ENCODE measurements at places on chromosomes 4 and X.

DNA sequence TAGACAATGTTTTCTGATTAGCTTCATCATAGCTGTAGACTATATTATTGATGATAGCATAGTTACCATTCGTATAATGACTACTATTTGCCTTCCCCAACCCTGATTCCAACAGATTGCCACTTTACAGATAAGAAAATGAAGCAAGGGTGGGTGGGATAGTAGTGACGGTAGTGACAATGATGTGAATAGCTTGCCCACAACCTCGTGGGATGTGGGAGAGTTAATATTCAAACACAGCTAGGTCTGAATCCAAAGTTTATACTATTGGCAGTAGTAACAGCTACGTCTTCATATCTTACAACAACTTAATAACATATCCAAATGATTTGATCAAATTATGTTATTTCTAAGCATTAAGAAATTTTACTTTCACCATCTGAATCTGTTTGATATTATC is 766.8 kb upstream of the FTHL17 start:
- DNase-seq, result no peak

DNA sequence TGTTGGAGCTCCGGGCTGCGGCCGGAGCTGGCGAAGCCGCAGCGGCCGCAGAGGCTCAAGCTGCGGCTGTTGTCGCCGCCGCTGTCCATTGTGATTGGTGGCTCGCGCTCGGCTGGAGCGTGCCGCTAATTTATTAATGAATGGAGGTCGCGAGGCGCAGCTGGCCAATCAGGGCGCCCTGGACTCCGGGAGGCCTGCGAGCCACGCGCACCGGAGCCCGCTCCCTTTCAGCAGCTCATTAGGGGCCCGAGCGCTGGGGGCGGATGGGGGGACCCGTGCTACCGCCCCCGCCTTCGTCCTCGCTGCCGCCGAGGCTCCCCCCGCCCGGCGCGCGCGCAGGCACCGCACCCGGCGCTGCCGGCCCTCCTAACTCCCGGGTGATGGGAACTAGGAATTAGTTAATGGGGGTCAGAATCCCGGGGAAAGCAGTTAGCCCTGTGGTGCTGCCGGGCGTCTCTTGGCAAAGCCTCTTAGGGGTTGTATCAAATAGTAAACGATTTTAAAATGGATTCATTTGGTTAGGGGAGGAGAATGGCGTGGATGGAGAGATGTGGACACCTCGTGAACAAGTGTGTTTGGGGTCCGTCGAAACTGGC is 589 bp upstream of the NEUROG2 start:
- peak; percentile 85 for DNase-seq

GRCh38 chrX:56564164-56564885 is 898 bp downstream of the UBQLN2 start:
- peak; percentile 71 for DNase-seq

DNA sequence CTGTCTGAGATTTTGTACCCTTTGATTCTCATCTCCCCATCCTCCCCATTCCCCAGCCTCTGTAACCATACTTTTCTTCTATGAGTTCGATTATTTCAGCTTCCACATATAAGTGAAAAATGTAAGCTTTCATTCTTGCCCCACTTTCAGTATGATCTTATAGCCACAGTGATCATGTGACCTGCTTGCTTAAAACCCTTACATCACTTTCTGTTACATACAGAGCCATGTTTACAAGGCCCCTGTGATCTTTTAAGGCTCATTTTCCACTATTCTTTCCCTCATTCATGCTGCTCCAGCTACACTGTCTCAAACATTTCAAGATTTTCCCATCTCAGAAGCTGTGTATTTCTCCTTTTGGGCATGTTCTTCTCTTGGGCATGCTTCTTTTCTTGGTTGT is 147.7 kb downstream of the DCK start:
- DNase-seq, result no peak

GRCh38 chr4:16914208-16914607 is 15.8 kb upstream of the LDB2 start:
- no peak for DNase-seq

- no peak for DNase-seq
Observed at GRCh38 chr4:78439328-78439727, 112.2 kb upstream of the ANXA3 start.

DNA sequence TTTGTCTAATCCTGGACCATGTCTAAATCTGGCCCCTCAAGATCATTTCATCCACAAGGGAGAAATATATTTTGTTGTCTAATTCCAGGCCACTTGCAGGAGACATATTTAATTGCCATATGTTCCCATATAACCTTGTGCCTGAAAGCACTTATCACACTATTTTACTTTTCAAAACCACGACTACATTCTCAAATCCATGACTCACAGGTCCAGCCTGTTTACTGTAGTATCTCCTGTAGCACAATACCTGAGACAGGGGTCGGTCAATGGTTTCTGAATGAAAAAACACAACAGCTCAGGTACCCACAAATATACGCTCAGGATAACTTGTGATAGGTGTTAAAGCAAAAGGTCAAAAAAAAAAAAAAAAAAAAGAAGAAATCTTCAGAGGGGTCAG is 60.9 kb downstream of the SEC24D start:
- DNase-seq, result no peak

DNA sequence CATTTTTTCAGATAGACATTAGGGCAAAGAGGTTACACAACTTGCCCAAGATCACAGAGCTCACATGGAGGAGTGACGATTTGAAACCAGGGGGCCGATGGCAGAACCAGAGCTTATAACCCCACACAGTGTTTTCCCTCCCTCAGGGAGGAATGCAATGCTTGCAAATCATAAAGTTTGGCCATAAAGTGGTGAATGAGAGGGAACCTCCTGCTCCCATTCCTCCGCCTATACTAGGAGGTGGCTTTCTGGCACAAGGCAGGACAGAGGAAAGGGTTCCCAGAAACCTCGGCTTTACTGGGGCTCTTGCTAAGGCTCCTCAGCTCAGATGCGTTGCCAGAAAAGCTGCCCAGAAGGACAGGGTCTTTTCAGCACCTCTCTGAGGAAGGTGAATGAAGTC is 19.3 kb downstream of the TMEM154 start:
- no peak for DNase-seq

DNA sequence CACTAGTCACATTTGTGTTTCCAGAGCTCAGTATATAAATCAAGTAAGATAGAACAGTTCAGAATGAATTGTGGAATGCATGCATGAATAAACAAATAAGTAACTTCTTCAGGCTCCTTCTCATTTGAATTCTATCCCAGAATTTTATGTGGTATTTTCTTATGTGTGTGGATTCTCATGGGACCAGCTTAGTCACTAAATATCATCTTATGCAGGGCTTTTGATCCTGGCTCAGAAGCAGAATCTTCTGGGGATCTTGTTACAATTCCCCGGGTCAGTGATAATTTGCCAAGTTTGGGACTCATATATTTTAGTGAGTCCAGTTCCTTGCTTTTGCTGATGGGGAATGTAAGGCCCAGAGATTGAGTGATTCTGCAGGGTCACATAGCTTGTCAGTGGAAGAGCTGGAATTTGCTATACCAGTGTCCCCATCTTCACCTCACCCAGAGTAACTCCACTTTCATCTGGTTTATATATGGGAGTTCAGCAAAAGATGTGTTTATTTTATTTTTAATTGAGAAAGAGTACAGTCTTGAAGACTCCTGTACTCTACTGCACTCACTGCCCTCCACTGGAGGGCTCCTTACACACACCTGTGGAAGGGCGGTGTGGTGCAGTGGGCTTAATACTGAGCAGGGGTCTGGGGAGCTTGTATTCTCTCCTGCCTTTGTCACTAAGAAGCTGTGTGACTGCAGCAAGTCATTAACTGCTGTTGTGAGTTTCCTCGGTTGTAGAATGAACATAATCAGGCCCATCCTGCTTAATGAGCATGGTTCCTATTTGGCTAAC is 198.2 kb upstream of the CXorf66 start:
- DNase-seq, result no peak

DNA sequence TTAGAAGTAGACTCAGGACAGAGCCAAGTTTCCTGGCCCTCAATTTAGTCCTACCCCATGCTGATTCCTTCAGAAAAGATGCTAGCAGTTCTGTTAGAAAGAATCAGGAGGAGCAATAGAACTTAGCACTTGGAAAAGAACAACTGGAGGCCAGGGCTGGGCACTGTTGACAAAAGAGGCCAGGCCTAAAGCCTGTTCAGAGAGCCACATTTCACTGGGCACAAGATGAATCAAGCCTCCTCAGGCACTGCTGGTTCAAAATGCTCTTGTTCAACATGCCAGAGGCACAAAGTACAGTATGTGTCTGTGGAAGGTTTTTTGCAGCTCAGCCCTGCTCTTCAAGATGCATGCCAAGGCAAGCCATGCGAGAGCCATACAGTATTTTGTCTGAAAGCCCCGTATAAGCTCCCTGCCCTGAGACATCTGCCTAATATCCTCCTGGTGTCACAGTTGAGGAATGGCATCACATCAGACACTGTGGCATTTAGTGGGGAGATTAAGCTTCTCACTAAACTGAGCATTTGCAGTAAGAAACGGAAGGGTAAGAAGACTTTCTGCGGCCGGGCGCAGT is 53.7 kb downstream of the RASL11B start:
- no peak for DNase-seq

GRCh38 chr4:47359891-47360290 is 103.6 kb downstream of the COMMD8 start:
- DNase-seq, result peak; percentile 55

GRCh38 chr4:128315756-128316520 is 28.3 kb upstream of the PGRMC2 start:
- DNase-seq, result no peak

- peak; percentile 27 for DNase-seq
Observed at GRCh38 chr4:172547724-172548123, 620.9 kb upstream of the GALNT7 start.

DNA sequence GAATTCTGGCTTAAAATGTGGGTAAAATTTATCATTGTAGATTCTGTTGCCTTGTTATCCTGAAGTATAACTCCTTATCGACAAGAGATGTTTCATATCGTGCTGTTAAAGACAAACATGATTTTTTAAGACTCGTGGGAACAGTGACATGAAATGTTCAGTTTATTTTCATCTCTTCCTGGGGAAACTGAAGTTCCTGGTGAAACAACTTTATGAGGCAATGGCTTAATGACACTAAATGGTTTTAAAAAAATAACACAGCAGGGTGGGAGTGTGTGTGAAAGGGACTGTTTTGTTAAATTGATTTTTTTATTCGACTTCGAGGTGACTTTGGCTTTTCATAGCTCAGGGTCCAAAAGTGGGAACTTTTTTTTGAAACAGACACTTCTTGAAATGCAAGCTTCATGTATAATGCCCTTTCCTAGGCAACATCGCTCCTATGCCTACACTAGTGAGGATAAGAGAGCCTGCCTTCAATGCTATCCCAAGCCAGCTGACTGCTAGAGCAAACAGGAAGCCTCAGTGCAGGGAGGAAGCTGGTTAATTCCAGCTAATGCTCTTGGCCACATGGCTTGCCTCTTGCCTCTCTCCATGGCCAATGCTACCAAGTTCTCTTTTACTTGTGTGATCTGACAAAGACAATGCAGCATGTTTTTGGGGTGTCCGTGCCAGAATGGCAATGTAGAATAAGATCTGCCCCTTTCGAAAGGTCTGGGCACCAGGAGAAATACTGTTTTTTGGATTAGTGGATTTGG is 80.9 kb upstream of the PLAC1 start:
- DNase-seq, result no peak

DNA sequence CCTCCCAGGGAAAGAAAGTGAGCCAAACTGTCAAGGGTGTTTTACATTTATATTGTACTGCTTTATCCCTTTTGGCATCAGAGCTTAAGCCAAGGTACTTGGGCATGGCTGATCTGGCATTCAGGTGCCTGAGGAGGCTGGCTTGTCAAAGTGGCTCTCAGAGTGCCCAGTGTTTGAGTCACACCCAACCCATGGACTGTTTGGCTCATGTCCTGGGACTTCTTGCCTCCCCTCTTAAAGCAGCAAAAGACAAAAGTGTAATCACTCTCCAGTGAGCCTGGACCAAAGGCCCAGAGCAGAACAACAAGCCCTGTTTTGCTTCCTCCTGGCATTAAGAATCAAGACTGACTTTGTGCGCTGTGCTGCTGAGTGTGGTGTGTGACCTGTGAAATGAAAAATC is 311.7 kb upstream of the TAPT1 start:
- no peak for DNase-seq

DNA sequence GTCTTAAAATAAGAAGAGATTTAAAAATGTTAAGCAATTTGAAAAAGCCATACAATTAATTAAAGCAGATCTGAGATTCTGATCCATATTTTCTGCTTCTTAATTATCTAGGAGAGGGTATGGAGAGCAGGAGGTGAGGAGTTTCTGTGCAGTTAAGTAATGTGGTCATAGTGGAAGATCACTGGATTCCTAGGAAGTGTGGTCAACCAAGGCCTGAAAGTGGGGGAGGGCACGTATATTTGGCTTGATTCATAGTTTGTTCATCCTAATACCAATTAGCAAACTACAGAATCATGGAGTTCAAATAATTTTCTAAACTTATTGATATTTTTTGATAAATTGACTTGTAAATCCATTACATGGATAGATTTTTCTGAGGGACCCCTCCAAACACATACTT is 768.3 kb downstream of the RAPGEF2 start:
- DNase-seq, result no peak

GRCh38 chrX:35682476-35682875 is 115.7 kb upstream of the MAGEB16 start:
- DNase-seq, result no peak

DNA sequence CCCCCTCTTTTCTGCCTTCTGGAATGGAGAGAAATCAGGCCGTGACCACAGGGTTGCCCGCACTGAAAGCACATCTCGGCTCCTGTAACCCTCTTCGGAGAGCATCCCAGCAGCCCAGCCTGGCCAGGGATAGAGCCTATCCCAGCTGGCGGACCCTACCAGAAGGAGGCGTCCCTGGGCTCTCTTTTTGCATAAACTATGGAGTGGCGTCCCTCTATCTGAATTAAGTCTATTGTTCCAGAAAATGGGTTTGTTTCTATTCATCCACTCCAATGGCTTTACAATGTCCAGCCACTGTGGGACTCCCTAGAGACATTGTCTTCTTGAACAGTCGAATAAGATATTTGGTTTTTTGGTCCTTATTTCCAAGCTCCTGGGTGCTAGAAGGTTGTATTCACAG is 689 bp upstream of the NHSL2 start:
- DNase-seq, result no peak

DNA sequence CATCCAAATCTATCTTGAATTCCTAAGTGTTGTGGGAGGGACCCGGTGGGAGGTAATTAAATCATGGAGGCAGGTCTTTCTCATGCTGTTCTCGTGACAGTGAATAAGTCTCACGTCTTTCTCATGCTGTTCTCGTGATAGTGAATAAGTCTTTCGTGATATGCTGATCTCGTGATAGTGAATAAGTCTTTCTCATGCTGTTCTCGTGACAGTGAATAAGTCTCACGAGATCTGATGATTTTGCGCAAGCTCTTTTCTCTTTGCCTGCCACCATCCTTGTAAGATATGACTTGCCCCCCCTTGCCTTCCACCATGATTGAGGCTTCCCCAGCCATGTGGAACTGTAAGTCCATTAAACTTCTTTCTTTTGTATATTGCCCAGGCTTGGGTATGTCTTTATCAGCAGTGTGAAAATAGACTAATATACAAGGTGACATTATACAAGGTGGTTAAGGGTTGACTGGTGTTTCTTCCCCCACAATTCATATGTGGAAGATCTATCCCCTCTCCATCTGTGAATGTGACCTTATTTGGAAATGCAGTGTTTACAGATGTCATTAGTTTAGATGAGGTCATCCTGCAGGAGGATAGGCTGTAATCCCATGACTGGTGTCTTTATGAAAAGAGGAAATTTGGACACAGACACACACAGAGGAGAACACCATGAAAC is 27.6 kb downstream of the ARSD start:
- DNase-seq, result no peak

- DNase-seq, result no peak
Observed at GRCh38 chr4:5757536-5757935, 46.5 kb downstream of the EVC start.

- no peak for DNase-seq
Observed at GRCh38 chr4:5433196-5433595, 275.2 kb downstream of the EVC2 start.

GRCh38 chrX:17266136-17266535 is 108.9 kb upstream of the NHS start:
- DNase-seq, result no peak

All from brain (organoid and tissue), 16 donors.